ENCODE measurements at places on chromosomes 6 and 20.

DNA sequence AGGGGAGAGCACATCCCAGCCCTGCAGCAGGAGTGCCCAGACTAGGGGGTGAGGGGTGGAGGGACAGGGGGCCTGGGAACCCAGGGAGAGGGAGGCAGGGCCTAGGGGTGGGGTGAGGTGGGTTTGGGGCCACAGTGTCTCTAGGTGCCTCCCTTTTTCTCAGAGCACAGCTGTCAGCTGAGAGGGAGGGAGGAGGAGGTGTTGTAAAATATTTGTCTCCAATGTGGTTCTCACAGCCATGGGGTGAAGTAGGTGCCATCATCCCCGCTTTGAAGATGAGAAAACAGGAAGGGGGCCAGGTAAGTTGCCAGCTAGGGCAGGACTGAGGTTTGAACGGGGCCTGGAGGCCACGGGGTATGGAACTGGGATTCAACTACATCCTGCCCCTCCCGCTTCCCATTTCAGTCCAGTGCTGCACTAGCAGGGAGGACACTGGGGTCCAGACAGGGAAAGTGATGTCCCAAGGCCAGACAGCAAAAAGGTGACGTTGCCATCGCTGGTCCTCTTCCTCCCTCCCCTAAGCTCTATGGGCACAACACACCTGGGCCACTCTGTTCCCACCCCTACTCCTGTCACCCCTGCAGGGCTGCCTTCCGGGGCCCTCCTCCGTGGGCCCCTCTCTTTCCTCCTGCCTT, 20.3 kb downstream of the PACSIN1 start:
- no peak for DNase-seq

DNA sequence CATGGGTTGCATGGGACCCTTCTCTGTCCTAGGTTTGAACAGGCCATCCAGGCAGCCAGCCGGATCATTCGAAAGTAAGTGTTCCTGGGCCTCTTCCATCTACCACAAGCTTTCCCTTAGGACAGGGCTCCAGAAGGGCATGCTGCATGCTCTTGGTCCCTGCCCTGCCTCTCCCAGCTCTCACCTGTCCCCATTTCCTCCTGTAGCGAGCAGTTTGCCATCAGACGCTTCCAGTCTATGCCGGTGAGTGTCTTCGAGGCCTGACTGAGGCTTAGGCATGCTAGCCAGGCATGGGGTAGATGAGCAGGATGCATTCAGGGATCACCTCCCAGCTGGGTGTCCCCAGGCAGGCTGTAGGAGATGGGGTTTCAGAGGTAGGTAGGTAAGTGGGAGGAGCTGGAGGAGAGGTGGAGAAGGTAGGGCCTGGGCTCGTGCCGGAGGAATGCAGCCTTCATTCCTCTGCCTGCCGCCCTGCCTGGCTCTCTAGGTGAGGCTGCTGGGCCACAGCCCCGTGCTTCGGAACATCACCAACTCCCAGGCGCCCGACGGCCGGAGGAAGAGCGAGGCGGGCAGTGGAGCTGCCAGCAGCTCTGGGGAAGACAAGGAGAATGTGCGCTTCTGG, 4.3 kb downstream of the CDC25B start:
- DNase-seq, result no peak

DNA sequence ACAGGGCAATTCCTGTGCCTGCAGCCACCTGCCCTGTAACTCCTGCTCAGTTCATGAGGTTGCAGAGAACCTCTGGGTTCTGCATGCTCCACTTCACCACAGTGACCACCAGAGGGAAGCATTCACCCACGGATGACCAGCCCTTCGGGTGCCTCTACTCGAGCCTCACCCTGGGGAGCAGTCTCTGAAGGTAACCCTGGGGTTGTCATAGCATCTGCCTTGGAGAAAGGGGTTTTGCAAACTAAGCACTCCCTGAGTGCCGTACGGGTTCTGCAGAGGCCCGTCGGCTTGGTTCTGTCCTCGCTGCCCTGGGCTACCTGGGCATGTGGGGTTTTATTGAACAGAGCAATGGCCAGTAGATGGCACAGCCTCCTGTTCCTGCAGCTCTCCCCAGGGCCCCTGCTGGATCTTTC, 10.2 kb upstream of the CST5 start:
- DNase-seq, result peak; percentile 24

DNA sequence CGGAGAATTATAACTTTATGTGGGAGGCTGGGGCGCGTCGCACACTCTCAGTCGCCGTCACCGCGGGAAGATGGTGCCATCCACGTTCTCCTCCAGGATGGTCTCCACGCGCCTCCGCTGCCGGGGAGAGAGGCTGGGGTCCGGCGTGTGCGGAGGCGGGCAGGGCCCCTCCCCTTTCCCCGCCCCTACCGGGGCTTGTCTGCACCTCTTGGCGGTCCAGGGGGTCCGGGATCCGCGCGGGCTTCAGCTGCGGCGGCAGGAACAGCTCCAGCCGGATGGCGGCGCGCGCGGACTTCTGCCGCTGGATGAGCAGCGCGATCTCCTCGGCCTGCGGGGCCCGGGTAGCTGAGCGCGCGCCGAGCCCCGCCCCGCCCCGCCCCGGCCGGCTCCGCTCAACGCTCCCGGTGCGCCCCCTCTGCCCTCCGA, 807 bp downstream of the LKAAEAR1 start:
- DNase-seq, result peak; percentile 67

- no peak for DNase-seq
Observed at GRCh38 chr20:11158589-11158988, 484.8 kb upstream of the JAG1 start.

GRCh38 chr6:35238843-35239289, 20.7 kb upstream of the ZNF76 start:
- DNase-seq, result no peak

- DNase-seq, result no peak
Observed at GRCh38 chr6:2866171-2866846, 24.6 kb upstream of the SERPINB1 start.

DNA sequence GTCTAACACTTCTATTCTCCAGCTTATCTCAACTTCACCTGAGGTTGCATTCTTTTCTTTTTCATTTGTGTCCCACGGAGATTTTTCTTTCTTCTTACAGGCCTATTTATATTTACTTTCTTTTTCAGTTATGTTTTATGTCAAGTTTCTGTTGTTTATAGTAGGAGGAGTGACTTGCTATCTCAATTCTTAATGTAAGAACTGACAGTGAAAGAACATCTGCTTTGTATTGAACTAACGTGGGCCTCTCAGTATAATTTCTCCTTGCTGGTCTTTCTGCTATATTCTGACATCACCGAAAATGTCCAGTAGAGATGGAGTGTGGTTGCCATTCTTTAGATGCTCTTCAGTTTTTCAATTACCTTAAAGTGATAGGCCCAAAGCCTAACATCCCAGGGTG, 521.7 kb downstream of the EPM2A start:
- no peak for DNase-seq

- no peak for DNase-seq
Observed at GRCh38 chr6:36428911-36429310, 13.7 kb downstream of the PXT1 start.

DNA sequence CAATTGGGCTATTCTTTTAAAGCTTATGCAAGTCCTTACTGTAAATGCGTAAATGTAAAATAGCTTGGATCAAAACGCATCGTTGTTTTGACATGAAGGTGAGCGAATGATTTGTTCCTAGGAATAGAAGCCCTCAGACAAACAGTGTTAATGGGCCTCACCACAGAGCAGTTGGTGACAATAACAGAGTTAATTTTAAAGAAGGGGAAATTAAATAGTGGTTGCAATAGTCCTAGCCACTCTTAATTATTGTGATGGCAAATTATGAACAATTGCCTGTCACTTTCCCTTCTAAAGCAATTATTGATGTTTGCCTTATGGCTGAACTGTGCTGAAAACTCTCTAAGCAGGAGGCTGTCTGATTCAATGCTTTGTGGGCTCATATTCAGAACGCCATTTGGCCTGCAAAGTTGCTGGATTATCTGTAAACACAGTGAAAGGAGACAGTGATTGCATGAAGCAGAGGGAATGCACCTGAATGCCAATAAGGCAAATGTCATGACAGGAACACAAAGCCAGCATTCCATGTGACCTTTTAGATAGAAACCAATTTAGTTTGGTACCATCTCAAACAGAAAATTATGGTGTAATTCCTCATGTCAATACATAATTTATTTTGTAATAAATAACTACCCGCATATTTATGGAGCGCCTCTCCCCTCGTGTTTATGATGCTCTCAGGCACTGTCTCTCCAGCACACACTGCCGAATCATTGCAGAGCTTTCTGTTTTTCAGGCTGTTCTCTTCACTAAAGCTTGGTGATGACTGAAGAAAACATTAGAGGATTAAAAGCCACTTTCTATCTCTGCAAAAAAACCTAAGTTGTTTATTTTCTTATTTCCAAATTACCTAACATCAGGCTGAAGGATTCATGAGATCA, 387.5 kb downstream of the HACE1 start:
- no peak for DNase-seq

DNA sequence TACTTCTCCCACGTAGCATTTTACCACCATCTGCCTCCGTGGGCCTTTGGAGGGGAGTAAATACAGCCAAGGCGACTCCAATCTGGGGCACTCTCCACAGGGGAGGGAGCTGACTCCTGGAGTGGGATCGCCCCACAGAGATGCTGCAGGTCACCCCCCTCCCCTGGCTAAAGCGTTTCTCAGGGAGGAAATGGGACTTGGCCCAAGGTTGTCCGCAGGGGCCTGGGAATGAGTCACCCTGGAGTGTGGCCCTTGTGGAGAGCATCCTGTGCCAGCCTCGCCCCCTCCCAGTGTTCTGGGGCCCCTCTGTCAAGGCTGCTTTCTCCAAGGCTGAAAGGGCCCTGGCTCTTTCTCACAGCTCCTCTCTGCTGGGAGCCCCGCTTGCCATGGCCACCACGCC, 84.5 kb upstream of the QKI start:
- DNase-seq, result no peak

- peak; percentile 41 for DNase-seq
Observed at GRCh38 chr6:138004430-138005287, 102.6 kb downstream of the PERP start.

DNA sequence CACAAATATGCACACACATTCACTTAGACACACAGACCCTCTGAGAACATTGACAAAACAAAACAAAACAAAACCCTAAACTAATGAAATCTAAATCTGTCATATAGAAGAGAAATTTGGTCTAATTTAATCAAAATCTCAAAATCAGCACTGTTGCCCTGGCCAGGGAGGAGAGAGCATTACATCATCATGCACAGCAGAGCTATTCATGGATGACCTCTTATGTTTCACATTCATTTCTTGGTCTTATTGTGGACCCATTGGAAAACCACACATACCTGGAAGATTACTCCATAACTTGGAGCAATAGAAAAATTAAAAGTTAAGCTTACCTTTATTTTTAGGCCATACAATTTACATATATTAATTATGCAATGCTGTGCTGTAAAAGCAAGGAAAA, 1223.6 kb upstream of the GJE1 start:
- peak; percentile 77 for DNase-seq

GRCh38 chr6:13413466-13413862, 73.9 kb downstream of the GFOD1 start:
- peak; percentile 73 for DNase-seq

- peak; percentile 65 for DNase-seq
Observed at GRCh38 chr20:50380697-50381040, 129.5 kb upstream of the PTPN1 start.

GRCh38 chr6:29705389-29706231, 17.6 kb upstream of the HLA-F start:
- peak; percentile 53 for DNase-seq

- DNase-seq, result no peak
Observed at GRCh38 chr6:20881365-20881764, 347.1 kb downstream of the CDKAL1 start.

GRCh38 chr6:139625998-139626975, 251.8 kb upstream of the CITED2 start:
- DNase-seq, result no peak

DNA sequence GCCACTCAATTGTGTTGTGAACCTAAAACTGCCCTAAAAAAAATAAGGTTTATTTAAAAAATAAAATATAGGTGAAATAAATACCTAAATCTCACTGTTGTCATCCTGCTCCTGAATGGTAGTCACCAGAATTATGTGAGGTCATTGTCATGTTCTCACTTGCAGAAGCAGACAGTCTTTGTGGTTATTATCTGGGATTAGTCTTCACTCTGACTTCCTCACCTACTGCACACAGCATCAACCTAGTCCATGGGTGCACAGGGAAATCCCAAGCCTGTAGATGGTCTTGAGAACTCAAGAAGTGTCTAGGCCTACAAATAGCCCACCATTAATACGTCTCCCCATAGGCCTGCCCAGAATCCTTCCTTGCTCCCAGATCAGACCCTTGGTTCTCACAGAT, 97.0 kb downstream of the FOXF2 start:
- DNase-seq, result no peak

GRCh38 chr20:5831539-5832237, 81.5 kb downstream of the SHLD1 start:
- DNase-seq, result no peak

- no peak for DNase-seq
Observed at GRCh38 chr6:19519941-19520340, 317.2 kb upstream of the ID4 start.

DNA sequence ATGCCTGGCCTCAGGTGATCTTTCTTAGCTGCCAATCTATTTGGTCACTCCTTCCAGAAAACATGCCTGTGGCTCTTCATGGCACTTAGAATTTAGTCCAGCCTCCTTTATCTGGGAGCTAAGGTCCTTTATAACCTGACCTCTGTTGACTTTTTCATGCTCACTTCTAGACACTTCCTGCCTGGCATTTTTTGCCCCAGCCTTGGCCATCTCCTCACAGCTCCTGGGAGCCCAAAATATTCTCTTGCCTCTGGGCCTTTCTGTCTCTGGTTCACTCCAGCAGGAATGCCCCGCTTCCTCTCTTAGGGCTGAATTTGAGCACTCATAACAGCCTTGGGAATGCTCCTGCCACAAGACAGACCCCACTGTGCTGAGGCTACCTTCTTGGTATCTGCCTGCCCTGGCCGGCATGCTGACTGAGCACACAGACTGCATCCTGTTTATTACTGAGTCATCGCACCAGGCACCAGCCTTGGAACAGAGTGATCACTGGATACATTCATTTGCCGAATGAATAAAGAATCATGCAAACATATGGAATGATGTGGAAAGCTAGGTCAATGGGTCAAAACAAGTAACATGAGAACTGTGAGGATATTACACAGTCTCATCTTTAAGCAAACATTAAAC, 5.8 kb upstream of the EEF1E1 start:
- DNase-seq, result peak; percentile 99

DNA sequence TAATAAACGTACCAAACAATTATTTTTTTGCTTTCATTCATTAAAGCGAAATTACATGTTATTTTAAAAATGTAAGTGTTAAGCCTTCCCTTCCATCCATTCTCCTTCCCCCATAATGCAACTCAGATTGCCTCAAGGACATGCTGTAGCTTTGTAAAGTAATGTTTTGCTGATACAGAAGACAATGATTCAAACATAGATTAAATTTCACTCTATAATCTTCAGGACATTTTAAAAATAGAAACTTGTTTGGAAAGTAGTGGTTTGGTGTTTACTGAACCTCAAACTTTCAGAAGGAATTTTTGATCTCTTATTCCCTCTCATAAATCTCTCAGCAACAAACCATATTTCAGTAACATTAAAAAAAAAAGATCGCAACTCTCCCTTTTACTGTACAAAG, 350.9 kb upstream of the HSF2 start:
- DNase-seq, result peak; percentile 36

GRCh38 chr6:2004888-2005287, 240.5 kb downstream of the GMDS start:
- DNase-seq, result no peak
